Endothelial cell (in vitro differentiated cells): ENCODE measurements at places on chromosomes 7 and 10. TPM values are rescaled to one million over a fixed set of nuclear protein-coding genes. Genes with fewer than 3 reads are reported as not detected.

The SPDYE9 gene
- 0.13 TPM for total RNA-seq

- H3K36me3 ChIP-seq, result no peaks in the 10 kb centered on the region
- no peak overlapping the region for H3K27ac ChIP-seq
- DNase-seq, result no peak
- peaks cover 28% of the 10 kb centered on the region for H3K4me1 ChIP-seq
Observed at GRCh38 chr7:150317748-150318444, 5.3 kb upstream of the LRRC61 start.

GRCh38 chr7:99374111-99375064, at the start of gene ARPC1B:
Gene ARPC1B (plus strand): TSS chr7:99374730. CDS start chr7:99385715, 10,985 bp downstream.
- H3K27ac ChIP-seq, result no peak within 1 kb of the TSS
- H3K27me3 ChIP-seq, result peaks cover 7% of the 10 kb centered on the region
- peak within 1 kb of the TSS; percentile 88 for H3K4me3 ChIP-seq
- H3K4me1 ChIP-seq, result peaks cover 5% of the 10 kb centered on the region
- peaks cover 4% of the 10 kb centered on the region for H3K36me3 ChIP-seq
- peak; percentile 80 for DNase-seq

DNA sequence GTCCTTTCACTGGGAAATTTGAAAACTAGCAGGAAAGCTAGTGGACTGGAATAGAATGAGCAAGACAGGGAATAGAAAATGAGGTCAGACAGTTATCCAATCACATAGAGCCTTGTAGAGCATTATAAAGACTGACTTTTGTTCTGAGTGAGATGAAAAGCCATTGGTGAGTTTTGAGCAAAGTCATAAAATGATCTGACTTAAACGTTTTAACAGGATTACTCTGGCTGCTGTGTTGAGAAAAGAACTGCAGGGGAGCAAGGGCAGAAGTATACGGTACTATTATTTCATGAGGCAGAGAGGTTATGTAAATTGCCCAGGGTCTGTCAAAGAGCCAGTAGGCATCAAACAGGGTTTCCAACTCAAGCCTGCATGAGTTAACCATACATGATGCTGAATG, 393.4 kb downstream of the TFEC start:
- no peak overlapping the region for H3K4me3 ChIP-seq
- no peaks in the 10 kb centered on the region for H3K36me3 ChIP-seq
- no peak for DNase-seq
- no peaks in the 10 kb centered on the region for H3K27me3 ChIP-seq

DNA sequence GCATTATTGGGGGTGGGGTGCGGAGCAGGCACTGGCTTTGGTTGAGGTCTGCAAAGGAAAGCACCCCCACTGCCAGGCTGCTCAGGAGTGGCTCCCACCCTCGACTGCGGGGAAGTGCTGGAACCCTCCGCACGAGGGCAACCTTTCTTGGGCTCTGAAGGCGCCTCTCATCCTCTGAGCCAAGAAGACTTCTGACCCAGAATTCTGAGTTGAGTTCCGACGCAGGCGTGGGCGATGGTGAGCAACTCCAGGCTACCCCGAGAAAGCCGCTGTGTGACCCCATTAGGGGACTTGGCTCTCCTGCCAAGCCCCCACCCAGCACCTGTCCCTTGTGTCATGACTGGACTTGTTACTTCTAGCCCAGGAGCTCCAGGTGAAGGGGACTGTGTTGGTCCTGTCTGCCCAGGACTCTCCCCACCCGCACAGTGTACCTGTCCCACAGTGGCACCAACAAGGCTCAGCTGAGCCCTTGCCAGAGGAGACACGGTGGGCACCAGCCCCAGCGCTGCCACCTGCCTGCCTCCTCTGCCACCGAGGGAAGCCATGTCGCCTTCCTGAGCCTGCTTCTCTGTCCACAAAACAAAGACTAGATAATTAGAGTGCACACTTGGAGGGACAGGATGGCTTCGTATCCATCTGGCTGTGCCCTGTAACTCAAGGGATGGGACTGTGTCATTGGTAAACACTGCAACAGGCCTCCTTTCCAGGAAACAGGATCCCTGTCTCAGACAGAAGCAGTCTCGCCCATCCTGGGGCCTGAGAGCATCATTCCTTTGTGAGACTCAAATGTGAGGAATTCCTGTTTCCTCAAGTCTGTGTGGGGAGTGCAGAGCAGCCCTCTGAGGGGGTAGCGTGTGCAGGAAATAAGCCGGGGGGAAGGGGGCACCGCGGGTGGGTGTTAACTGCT, 128.8 kb downstream of the LHPP start:
- DNase-seq, result no peak
- peak overlapping the region; percentile 34 for H3K4me3 ChIP-seq
- H3K27me3 ChIP-seq, result peaks cover 13% of the 10 kb centered on the region
- peaks cover 27% of the 10 kb centered on the region for H3K4me1 ChIP-seq

DNA sequence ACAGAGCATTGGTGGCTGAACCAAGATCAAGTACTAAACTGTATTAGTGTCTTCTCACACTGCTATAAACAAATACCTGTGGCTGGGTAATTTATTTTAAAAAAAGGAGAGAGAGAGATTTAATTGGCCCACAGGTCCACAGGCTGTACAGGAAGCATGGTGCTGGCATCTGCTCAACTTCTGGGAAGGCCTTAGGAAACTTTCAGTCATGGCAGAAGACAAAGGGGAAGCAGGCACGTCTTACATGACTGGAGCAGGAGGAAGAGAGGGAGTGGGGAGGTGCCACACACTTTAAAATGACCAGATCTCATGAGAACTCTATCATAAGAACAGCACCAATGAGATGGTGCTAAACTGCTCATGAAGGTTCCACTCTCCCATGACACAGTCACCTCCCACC, 95.2 kb upstream of the JCAD start:
- no peak overlapping the region for H3K27ac ChIP-seq
- peaks cover 2% of the 10 kb centered on the region for H3K27me3 ChIP-seq
- no peak for DNase-seq

DNA sequence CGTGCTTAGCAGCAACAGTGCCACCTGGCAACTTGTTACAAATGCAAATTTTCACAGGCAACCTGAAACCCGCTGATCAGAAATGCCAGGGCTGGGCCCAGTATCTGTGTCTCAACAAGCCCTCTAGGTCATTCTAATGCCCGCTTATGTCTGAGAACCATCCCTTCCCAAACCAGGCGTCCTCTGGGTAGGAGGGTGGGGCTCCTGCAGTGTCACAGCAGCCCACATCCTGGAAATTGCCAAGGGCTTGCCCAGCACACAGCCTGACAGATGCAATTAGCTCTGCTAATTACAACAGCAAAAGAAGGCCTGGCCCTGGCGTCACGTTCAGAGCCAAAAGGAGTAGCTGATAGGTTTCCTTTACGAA, 15.9 kb downstream of the ITPRIP start:
- DNase-seq, result no peak
- H3K27me3 ChIP-seq, result peaks cover 25% of the 10 kb centered on the region
- H3K4me1 ChIP-seq, result peaks cover 66% of the 10 kb centered on the region

GRCh38 chr10:78266741-78267469, 233.2 kb downstream of the RPS24 start:
- H3K27me3 ChIP-seq, result peaks cover 6% of the 10 kb centered on the region
- DNase-seq, result no peak
- H3K4me3 ChIP-seq, result no peak overlapping the region
- no peaks in the 10 kb centered on the region for H3K4me1 ChIP-seq
- no peaks in the 10 kb centered on the region for H3K36me3 ChIP-seq

DNA sequence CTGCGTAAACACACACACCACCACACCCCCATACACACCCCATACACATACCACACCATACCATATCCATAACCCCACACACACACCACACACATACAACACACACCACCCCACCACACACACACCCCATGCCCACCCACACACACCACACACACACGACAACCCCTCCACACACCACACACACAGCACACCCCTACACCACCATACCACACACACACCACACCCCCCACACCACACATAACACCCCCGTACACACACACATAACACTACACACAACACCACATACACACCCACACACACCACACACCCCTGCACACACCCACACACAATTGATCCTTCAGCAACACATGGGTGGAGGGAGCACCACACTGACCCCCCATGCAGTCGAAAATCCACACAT, 50.3 kb upstream of the BMS1 start:
- no peaks in the 10 kb centered on the region for H3K4me1 ChIP-seq
- no peak for DNase-seq
- H3K27ac ChIP-seq, result no peak overlapping the region
- peaks cover 4% of the 10 kb centered on the region for H3K36me3 ChIP-seq
- H3K4me3 ChIP-seq, result no peak overlapping the region
